ENCODE measurements at places on chromosomes 6 and 20.

- no peak for DNase-seq
Observed at GRCh38 chr6:33672808-33673207, 38.7 kb downstream of the UQCC2 start.

GRCh38 chr6:50958148-50958697 lies 139.6 kb downstream of the TFAP2B start:
- DNase-seq = no peak

- DNase-seq = peak; percentile 53
Observed at GRCh38 chr6:7107578-7108195, at the start of gene RREB1. Gene RREB1, plus strand, starts transcription at chr6:7107961. Its CDS starts 73,951 bp downstream, at chr6:7181912.

GRCh38 chr6:39407446-39407993 lies 85.0 kb upstream of the KCNK16 start:
- DNase-seq = no peak

DNA sequence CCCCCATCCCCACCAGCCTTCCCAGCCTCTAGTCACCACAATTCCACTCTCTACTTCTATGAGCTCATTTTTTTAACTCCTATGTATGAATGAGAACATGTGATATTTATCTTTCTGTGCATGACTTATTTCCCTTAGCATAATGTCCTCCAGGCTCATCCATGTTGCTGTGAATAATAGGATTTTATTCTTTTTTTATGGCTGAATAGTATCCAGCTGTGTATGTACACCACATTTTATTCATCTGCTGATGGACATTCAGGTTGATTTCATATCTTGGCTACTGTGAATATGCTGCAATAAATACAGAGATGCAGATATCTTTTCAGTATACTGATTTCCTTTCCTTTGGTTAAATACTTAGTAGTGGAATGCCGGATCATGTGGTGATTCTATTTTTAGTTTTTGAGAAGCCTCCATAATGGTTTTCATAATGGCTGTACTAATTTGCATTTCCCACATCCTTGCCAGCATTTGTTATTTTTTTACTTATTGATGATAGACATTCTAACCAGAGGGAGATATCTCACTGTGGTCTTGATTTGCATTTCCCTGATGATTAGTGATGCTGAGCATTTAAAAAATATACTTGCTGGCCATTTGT lies 194.9 kb downstream of the PACRG start:
- DNase-seq = no peak

DNA sequence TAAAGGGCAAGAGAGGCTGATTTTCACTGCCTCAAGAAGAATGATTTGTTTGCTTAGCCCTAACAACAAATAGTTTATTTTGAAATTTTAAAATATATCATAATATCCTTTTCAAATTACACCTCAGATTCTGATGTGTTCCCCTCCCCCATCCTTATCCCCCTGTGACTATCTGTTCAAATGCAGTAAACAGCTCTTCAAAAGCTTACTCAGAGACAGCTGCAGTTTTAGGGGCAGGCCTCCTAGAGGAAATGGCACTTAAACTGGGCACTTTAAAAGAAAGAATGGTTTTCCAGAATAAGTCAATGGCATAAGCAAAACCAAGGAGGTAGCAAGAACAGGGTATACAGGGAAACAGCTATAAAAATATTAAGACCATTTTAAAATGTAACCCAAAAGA lies 118.6 kb upstream of the UST start:
- no peak for DNase-seq

DNA sequence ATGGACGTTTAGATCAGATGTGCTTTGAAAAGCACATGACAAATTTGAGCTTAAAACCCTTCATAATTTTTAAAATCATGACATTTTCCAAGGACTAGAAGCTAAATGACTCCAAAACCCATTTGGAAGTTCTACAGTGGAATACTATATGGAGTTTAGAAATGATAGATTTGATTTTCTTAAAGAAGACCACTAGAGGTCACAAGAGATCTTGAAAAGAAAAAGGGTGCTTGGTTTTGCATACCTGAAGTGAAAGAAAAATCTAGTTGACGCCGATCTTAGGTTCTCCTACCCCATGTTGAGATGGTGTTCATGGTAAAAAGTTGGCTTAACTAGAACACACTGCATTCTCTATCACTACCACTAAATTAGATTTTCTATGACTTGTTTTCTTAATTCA lies 31.5 kb downstream of the CFAP61 start:
- DNase-seq = no peak

- DNase-seq = no peak
Observed at GRCh38 chr6:121201105-121201504, 133.2 kb downstream of the TBC1D32 start.

GRCh38 chr20:50001784-50002311 lies 19.1 kb downstream of the SNAI1 start:
- DNase-seq = no peak

GRCh38 chr20:44247586-44248409 lies 690 bp downstream of the GDAP1L1 start:
- DNase-seq = no peak

DNA sequence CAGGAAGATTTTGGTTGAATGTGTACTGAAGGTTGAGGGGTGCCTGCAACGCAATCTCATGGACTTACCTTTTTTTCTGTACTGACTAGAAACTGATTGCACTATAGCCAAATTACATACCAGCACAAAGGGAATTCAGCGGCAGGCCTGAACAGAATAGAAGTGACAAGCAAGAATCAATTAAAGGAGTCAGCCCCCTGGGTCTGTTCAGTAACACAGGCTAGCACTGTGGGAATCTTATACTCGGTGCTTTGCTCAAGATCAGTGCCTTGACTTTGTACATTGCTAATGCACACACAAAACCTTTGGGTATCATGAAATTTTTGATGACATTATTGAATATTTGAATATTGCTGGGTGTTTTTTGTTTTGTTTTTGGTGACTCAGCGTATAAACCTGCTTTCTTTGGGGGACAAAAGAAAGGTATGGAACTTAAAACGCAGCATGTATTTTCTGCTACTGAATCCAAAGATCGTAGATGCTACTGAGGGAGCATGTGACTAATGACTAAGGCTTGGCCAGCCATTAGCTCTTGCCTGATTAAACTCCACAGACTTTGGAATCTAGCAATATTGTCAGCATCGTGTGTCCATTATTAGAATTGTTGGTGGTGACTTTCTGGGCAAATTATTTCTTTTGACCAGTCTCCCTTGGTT lies 236.6 kb downstream of the ARID1B start:
- no peak for DNase-seq

GRCh38 chr6:63149730-63150129 lies 61.5 kb upstream of the FKBP1C start:
- DNase-seq = no peak

Data from activated effector memory CD4-positive, alpha-beta T cell treated with Interleukin-2 at 50 U/mL for 16 hours (primary cell).